Left kidney (tissue), 8 donors: ENCODE measurements at places on chromosomes 7 and 10. TPM values are rescaled to one million over a fixed set of nuclear protein-coding genes. Genes with fewer than 3 reads are reported as not detected.

DNA sequence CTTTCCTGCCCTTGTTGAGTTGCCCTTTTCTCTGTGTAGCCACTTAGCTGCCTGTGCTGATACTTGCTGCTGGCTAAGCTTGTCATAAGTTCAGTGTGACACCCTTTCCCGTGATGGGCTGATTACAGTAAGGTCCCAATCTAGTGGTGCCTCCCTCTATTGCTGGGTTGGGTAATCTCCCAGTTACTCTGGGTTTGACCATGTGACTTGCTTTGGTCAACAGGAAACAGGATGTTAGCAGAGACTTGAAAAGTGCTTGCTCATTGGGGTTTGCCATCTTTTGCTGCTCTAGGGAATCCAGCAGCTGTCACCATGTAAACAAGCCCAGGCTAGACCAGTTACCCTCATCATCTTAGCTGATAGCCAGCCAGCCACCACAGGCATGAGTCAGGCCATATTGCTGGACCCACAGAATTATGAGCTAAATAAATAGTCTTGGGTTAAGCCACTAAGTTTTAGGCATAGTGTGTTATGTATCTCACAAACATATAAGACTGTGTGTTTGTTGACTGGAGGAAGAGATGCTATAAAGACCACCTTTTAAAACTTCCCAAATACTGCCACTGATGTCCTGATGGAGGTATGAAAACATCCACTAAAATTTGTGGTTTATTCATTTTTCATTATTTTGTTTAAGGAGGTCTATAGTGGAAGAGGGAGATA, 4.0 kb upstream of the LEP start:
- no peak for DNase-seq

- DNase-seq = no peak
Measured at GRCh38 chr10:92239151-92239599, 51.7 kb downstream of the CPEB3 start.

NANOS1 gene
- polyA plus RNA-seq = 4.3 TPM

SUPV3L1 gene
- 49.9 TPM for polyA plus RNA-seq

AKR1E2 gene
- 12.9 TPM for polyA plus RNA-seq

C7orf33 gene
- polyA plus RNA-seq = not detected
